ENCODE measurements at places on chromosomes 5 and 9.

GRCh38 chr5:134439210-134439654 lies 27.6 kb upstream of the CDKN2AIPNL start:
- DNase-seq, result peak; percentile 88

DNA sequence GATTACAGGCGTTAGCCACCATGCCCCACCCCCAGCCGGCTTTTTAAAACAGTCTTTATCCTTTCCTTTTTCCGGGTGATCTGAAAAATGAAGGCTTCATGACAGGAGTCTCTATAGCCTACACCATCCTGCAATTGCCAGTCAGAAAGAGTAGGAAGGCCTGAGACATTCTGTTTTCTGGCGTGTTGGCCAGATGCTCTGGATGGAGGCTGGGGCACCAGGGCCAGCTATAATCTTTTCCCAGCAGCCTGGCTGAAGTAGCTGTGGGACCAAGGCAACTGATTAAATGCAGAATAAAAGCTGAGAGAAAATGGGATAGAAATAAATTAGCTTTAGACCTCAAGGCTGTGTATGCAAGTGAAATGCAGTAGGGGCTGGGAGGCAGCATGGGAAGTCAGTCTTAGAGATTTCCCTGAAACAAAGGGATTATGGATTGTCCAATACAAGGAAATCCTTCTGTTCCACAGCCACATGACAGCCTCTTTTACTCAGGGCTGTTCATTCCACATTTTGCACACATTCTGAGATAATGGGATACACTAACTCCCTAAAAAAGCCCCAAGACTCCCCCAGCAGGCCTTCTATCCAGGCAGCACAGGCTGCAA lies 116.0 kb upstream of the LRRTM2 start:
- DNase-seq, result no peak

DNA sequence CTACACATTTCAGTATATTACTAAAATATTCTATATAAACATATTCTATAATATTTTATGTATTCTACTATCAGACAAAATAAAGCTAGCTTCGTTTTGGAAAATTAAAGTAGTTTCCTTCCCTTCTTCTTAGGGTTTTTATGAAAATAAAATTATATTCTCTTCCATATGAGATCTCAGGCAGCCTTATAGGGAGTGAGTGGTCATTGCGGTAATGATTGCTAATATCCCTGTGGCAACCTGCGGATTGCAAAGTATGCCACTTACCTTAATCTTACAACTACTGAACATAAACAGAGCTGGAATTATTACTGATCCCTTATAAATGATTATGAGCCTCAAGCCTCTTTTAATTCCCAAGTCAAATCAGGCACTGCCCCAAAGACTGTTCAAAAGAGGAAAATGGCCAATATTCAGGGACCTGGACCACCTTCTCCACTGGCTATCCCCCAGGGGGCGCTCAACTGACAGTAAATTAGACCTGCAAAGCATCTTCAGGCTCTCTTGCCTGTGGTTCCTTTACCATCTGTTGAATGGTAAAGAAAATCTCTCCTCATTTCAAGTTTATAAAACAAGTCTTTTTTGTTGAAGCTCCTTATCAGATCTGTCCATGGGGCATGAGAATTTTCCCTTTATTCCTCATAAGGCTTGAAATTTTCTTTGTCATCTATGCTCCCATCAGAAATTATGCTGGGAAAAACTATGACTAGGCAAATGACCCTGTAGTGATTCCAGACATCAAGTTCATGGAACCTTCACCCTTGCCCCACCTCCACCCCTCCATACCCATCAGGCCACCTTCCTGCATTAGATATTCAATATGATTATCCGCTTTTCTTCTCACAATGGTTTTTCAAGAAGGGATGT lies 163.9 kb downstream of the CEMIP2 start:
- peak; percentile 26 for DNase-seq

DNA sequence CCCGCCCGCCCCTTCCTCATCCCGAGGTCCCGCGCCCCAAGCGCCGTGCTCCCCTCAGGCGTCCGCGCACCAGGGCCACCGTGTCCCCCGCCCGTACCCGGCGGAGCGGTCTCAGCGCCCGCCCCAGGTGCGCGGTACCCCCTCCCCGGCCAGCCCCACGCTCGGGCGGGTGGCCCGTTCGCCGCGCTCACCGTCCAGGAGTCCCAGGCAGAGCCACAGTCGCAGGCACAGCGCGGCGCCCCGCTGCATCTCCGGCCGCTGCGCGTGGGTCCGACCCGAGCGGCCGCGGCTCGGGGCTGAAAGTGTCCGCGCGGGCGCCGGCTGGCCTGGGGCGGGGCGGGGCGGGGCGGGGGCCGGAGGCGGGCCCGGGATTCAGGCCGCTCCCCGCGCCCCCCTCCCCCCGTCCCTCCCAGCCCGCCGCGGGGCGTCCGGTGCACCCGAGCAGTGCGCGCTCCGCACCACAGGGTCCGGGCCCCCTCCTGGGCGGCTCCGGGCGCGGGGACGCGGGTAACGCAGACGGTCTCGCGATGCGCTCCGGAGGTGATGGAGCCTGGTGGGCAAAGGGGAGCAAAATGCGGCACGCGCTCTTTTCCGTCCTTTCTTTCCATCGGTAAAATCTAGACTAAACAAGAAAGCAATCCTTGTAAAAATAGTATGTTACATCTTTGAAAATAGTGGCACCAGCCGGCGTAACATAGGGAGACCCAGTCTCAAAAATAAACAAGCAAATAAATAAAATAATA lies at the start of gene FLT4:
TSS of gene FLT4 (minus strand) at position 304 of the 743 bp plus-strand sequence. CDS start at position 249, 55 bp downstream.
- no peak for DNase-seq
